Activated CD8-positive, alpha-beta memory T cell treated with anti-CD3 and anti-CD28 coated beads, Interleukin-2, amount 10 ng/mL, durations not matched to agents 7 days and 5 days (primary cell): ENCODE measurements at places on chromosomes 6 and 20. TPM values are rescaled to one million over a fixed set of nuclear protein-coding genes. Genes with fewer than 3 reads are reported as not detected.

Gene BACH2
- 22.6 TPM for total RNA-seq

DNA sequence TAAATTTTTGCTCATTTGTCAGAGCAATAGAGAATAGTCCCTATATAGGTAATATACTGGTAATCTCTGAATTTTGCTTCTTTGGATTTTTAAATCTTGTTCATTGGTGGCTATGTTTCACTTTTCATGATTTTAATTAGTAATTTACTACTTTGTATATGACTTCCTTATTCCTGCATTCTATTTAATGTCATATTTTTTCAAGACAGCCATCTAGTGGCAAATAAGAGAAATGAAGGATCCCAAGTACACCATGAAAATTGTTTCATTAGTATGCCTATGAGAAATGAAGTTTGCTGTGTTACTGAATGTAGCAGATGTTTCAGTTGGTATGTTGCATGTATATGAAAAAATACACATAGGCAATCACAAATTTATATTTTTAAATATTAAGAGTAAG lies 82.4 kb downstream of the ZNF292 start:
- H3K27me3 ChIP-seq = no peaks in the 10 kb centered on the region
- DNase-seq = no peak
- H3K36me3 ChIP-seq = peaks cover 27% of the 10 kb centered on the region
- H3K4me1 ChIP-seq = peaks cover 4% of the 10 kb centered on the region
- H3K27ac ChIP-seq = no peak overlapping the region
- no peak overlapping the region for H3K4me3 ChIP-seq

DNA sequence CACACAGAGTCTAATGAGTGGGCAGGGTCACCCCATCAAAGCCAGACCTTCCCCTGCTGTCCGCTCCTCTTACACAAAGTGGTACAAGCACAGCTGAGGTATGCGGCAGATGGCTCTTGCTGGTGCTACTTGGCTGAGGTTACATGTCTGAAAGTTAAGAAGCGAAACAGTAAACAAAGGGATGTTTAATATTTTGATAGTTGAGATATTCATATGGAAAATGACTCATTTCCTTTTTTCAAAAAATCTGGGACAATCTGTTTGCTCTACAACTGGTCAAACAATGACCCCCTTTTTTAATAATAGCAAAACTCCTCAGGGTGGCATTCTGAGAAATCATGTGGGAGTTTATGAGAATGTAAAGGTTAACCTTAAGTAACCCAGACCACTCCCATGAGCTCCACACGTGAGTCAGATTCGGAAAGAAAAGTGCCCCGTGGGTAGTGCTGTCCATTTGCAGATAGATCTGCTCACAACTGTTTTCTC lies 245.3 kb downstream of the TBXT start:
- no peaks in the 10 kb centered on the region for H3K36me3 ChIP-seq
- no peak for DNase-seq

GRCh38 chr6:42359021-42359420 lies 92.7 kb downstream of the TRERF1 start:
- H3K4me3 ChIP-seq = no peak overlapping the region
- H3K27ac ChIP-seq = peak overlapping the region; percentile 91
- DNase-seq = no peak
- peaks cover 64% of the 10 kb centered on the region for H3K4me1 ChIP-seq
- peaks cover 49% of the 10 kb centered on the region for H3K36me3 ChIP-seq
- H3K27me3 ChIP-seq = no peaks in the 10 kb centered on the region

Gene CCDC28A
- 22.8 TPM for total RNA-seq

- DNase-seq = no peak
- no peak overlapping the region for H3K4me3 ChIP-seq
- peaks cover 1% of the 10 kb centered on the region for H3K36me3 ChIP-seq
- H3K4me1 ChIP-seq = no peaks in the 10 kb centered on the region
- H3K27ac ChIP-seq = no peak overlapping the region
These were observed 443.1 kb upstream of the FLRT3 start for GRCh38 chr20:14780508-14780907.

Gene TNFRSF6B
- not detected for total RNA-seq

- no peak overlapping the region for H3K4me3 ChIP-seq
- DNase-seq = no peak
- H3K27me3 ChIP-seq = no peaks in the 10 kb centered on the region
These were observed 78.0 kb upstream of the MPC1 start for GRCh38 chr6:166460473-166461437.

Gene CARMIL1
- 3.4 TPM for total RNA-seq

- H3K4me1 ChIP-seq = no peaks in the 10 kb centered on the region
- H3K27ac ChIP-seq = no peak overlapping the region
- no peak for DNase-seq
- no peaks in the 10 kb centered on the region for H3K36me3 ChIP-seq
- peaks cover 5% of the 10 kb centered on the region for H3K27me3 ChIP-seq
These were observed 73.1 kb downstream of the OPN5 start for GRCh38 chr6:47854971-47855370.

Gene SLC22A2
- total RNA-seq = not detected

- H3K27ac ChIP-seq = no peak overlapping the region
- H3K27me3 ChIP-seq = peaks cover 51% of the 10 kb centered on the region
- peaks cover 6% of the 10 kb centered on the region for H3K36me3 ChIP-seq
These were observed 606 bp downstream of the ID4 start for GRCh38 chr6:19837511-19838441.

DNA sequence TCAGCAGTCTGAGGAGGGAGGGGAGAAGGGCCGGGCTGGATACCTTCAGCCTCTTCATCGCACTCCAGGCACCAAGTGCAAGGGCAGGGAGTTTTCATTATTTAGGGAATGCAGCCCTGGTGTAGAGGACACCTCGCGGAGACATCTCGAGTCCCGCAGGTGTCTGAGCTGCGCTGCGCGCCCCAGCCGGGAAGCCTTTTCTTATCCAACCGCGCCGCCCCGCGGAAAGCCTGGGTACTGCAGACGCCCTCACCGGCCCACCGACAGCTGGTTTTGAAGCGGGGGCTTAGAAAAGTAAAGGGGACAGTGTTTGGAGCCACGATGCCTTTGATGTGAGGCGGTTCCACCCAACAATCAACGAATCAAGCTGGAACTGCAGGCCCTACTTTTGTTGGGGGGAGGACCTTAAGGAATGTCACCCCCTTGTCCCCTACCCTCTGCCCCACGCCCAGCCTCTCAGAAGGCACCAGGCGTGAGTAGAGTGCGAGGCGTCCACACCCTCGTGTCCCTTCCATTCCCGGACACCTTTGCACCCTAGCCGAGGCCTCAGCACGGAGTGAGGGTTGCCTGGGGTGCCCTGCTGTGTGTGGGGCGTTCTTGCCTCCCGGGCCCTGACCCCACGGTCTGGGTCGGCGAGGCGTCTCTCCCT lies 8.6 kb downstream of the NKX2-2 start:
- no peak overlapping the region for H3K27ac ChIP-seq
- H3K4me1 ChIP-seq = peaks cover 28% of the 10 kb centered on the region
- no peaks in the 10 kb centered on the region for H3K36me3 ChIP-seq
- no peak overlapping the region for H3K4me3 ChIP-seq

DNA sequence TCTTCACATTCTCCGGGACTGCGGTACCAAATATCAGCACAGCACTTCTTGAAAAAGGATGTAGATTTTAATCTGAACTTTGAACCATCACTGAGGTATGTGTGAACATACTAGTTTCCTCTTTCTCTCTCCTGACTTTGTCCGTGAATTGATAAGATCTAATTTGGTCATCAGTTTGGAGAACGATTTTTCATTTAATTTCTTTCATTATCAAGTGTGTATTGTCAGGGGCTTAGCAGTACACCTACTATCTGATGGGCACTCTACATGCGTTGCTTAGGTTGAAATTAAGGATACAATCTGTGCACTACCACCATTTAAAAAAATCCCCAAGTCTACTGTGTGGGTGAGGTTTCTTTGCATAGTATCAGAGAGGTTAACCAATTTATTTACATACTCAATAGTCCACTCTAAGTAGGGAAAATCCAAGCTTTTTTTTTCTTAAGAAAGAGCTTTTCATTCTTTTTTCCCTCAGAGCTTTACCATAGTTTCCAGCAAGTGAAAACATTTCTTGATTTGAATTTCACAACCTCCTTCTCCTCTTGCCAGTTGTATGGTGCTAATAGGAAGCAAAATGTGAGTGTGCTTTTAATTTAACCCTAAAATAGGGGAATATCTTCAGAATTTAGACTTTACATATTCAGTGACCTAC lies 105.4 kb upstream of the ESR1 start:
- peaks cover 20% of the 10 kb centered on the region for H3K4me1 ChIP-seq
- DNase-seq = no peak
- no peaks in the 10 kb centered on the region for H3K36me3 ChIP-seq
- H3K4me3 ChIP-seq = no peak overlapping the region

GRCh38 chr6:235763-236360 lies 56.4 kb upstream of the DUSP22 start:
- DNase-seq = peak; percentile 79
- H3K27ac ChIP-seq = peak overlapping the region; percentile 95
- peaks cover 47% of the 10 kb centered on the region for H3K4me1 ChIP-seq
- H3K27me3 ChIP-seq = no peaks in the 10 kb centered on the region
- H3K36me3 ChIP-seq = peaks cover 3% of the 10 kb centered on the region

GRCh38 chr6:132257561-132257960 lies 143.7 kb downstream of the MOXD1 start:
- peaks cover 23% of the 10 kb centered on the region for H3K27me3 ChIP-seq
- no peak for DNase-seq
- H3K4me3 ChIP-seq = no peak overlapping the region
- no peaks in the 10 kb centered on the region for H3K4me1 ChIP-seq
- H3K27ac ChIP-seq = no peak overlapping the region

Gene DST
- 4.3 TPM for total RNA-seq

Gene SLC17A1
- total RNA-seq = not detected

Gene SLC17A2
- not detected for total RNA-seq

Gene GRM1
- not detected for total RNA-seq

GRCh38 chr6:87700397-87701343 lies 1.4 kb downstream of the AKIRIN2 start:
- peak overlapping the region; percentile 95 for H3K4me3 ChIP-seq
- H3K27ac ChIP-seq = peak overlapping the region; percentile 94
- peaks cover 33% of the 10 kb centered on the region for H3K36me3 ChIP-seq
- H3K4me1 ChIP-seq = peaks cover 51% of the 10 kb centered on the region
- peak; percentile 67 for DNase-seq

DNA sequence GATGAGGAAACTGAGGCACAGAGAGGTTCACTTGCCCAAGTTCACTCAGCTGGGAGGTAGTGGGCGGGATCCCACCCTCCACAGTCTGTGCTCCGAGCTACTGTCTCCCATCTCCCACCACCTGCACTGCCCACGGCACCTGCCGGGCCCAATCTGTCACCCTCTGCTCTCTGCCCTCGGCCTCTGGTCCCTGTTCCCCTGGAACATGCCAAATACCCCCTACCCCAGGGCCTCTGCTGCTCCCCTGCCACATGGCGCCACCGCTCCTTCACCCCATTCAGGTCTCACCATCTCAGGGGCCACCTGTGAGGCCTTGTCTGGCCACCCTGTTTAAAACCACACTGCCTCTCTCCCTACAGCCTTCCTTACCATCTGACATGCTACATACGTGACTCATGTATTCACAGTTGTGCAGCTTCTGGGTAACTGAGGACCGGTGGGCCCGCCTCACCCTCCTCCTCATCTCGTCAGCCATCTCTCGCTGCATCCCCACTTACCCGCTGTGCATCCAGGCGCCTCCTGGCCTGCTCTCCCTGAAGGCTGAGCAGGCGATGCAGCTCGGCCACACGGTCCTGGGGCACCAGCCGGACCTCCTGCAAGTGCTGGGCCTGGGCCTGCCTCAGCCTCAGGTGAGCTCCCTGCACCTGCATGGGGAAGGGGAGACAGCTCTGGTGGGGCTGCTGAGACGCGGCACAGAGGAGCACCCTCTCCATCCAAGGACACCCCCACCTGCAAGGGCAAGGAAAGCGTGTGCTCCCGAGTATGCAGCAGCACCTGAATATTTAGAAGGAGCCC lies 50.6 kb downstream of the GINS1 start:
- H3K4me1 ChIP-seq = no peaks in the 10 kb centered on the region
- H3K36me3 ChIP-seq = no peaks in the 10 kb centered on the region
- H3K27ac ChIP-seq = no peak overlapping the region
- H3K4me3 ChIP-seq = no peak overlapping the region
- no peaks in the 10 kb centered on the region for H3K27me3 ChIP-seq
